ENCODE measurements at places on chromosomes 13 and 19.

DNA sequence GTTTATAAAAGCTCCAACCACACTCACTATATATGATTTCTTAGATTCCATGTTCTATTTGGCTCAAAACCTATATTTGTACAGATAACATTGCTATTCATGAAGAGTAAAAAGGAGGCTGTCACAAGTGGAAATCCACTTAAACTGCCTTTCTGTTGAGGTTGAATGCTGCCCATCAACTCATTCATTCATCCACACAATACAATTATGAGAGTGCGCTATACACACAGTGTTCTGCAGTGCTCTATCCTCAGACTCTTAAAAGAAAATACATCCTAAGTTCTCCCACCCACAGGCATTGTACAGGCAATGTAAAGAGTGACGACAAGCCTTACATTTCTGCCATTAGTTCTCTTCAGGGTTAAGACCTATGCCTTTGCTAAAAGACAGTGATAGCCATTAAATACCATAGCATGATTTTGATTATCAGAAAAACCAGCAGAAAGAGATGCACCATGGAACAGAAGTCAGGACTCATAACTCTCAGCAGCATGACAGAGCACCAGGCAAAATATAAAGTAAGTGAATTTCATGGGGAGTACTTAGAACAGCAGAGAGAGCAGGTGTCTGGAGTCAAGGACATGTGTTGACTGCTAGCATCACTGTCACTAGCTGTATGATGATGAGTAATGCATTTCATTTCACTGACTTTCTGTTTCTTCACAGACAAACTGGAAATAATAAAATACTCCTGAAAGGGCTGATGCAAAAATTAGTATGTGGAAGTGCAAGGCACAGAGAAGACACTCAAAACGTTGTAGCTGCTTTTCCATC, 218.0 kb downstream of the RBM26 start:
- no peak for DNase-seq

GRCh38 chr13:96544957-96545356, 449.3 kb downstream of the OXGR1 start:
- no peak for DNase-seq

- no peak for DNase-seq
Measured at GRCh38 chr13:37599519-37599918, 951 bp upstream of the POSTN start.

- DNase-seq, result peak; percentile 26
Measured at GRCh38 chr19:17526922-17527321, 15.5 kb downstream of the PGLS start.

GRCh38 chr19:40673397-40673796, 17.1 kb downstream of the NUMBL start:
- DNase-seq, result no peak

DNA sequence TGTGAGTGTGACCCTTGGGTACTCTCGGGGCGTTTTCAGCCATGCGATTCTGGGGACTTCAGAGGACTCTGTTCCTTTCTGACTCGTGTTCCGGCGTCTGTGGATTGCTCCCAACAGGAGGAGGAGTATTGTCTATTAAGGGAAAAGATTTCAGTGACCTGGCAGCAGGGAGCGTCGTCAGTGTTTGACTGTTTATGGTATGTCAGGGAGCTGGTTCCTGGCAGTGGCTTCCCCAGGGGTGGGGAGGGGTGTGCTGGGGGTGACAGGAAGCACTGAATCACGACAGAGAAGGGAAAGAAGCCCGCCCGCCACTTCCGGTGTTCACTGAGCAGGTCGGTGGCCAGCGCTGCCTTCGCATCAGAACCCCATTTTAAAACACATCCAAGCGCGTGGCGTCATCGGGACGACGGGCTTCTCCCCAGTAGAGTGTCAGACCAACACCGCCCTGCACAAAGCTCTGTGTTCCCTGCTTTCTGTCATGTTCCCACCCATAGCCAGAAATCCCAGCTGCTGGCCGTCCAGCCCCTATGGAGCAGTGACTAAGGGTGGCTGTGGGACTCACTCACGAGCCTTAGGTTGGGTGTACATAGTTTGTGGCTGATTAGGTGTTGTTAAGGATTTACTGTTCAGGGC, 33.8 kb downstream of the COL4A2 start:
- DNase-seq, result no peak

DNA sequence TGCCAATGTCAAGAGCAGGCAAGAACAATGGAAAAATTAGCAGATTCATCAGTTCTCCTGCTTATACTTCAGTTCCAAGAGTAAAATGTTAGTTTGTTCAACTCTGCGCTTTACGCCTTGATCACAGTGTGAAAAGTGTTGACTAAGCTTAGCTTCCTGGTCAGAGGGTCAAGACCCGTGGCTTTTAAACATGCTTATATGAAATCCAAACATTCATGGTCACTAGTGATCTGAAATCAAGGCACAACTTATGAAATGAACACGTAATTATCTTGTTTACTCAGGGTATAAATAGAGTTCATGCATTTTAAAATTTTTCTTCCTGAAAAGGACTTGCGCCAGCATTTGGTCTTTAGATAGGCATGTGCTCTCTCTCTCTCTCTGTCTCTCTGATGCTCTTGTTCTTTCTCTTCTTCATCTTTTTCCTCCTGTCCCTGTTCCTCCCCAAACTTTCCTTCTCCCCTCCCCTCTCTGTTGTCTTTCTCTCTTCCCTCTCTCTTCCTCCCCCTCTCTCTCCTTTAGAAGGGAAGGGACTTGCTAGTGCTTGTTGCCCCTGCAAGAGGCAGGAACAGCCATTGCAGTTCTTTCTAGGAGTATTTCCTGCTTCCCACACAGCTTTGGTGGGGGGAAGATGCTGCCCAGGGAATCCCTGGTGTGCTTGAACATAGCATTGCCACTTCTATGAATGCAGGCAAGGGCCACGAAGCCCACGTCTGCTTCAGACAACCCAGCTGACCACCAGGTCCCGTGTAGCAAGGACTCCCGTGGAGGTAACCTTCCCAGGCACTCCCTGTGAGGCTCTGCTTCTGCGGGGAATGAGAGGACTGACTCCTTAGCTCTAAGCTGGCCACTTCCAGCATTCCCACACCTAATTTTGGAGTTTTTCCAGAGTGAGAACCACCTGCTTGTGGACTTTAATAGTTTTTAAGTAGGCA, 7.1 kb upstream of the ZNF536 start:
- no peak for DNase-seq

DNA sequence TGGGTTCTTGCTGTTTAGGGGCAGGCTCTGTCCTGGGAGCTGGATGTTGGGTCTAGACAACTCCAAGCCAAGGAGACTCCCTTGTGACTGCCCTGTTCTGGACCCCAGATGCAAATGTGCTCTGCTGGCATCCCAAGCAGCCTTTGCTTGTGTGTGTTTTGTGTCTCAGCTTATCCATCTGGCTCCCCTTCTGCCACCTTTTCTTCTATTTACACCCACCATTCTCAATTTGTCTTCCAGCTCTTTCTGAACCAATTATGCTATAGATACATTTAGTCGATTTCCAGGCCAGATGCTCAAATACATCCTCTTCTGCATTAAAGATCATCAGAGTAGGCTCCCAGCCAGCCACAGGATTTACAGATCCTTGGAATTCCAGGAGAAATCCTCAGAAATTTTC, 115.0 kb upstream of the SLC7A1 start:
- no peak for DNase-seq

DNA sequence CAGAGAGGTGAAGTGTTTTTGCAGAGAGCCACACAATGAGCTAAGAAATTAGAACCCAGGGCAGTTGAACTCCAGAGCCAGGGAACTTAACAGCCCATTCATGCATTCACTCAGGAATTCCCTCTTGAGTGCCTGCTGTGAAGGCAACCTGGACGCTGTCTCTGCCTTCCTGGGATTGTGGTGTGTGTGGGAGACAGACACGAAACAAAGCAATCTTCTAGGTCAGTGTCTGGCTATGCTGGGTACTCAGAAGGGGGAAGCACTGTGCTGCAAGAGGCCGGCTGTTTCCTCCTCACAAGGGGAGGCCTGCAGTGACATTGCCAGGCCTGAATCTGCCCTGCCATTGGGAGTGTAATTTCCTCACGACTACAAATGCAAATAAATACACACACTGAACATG, 9.7 kb downstream of the BCKDHA start:
- no peak for DNase-seq

DNA sequence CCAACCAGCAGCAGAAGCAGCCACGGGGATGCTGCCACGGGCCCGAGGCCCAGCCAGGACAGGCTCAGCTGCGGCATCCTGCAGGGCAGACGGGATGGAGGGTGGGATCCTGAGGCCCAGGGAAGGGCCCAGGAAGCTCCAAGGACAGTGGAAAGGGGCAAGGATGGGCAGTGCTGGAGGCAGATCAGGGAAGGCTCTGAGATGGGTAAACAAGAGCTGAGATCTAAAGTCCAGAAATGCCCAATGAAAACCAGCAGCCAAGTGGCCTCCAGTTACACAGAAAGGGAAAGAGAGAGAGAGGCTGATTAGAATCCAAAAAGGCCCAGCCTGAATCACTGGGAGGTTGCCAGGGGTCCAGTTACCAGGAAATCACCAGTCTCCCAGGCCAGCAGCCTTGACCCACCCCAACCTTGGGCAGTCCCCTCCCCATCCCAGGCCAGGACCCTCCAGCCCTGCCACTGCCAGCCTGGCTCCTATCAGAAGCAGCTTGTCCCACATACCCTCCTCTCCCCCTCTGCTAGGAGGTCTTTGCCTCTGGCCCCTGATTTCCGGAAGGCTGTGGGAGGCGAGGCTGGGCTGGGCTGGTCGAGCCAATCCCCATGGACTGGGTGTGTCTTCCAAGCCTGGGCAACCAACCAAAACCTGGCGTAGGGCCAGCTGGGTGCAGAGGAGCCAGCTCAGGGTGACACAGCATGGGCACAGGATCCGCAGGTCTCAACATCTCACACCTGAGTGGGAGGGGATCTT, at the start of gene CYP4F11:
CYP4F11 (minus strand) TSS at position 198 of the 747 bp plus-strand sequence; CDS start at position 77, 121 bp downstream.
- DNase-seq, result no peak

GRCh38 chr13:106238690-106239089, 296.8 kb downstream of the EFNB2 start:
- no peak for DNase-seq

DNA sequence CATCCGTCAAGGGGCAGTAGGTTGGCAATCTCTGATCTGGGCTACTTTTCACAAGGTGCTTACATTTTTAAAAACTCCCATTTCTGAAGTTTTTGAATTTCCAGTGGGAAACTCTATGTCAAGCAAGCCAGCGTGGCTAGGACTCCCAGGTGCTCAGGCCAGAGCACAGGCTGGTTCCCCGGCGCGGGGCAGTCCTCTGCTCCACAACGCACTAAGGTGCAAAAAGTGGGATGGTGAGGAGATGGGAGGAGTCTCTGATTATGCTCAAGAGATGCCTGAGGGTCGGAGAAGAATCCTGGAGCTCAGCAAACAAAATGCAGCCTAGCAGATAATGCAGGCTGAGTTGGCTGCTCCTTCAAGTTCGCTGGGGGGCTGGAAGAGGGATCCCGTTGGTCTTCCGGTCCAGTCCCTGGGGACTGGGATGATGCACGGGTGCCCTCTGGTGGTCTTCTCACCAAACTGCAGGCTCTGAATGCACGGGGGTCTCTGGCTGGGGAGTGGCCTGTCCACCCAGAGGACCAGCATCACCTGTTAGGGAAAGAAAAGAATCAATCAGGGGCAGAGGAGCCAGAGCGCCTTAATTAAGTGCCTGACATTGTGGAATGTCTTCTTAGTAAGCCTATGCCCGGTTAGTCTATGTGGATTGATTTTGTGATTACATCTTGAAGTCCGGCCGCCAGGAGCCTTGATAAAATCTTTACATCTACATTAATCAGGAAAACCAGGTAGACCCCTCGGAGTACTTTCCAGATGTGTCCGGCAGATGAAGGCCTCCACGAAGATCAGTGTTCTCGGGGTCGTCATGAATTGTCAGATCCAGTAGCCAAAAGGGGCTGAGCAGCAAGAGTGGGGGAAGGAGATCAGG, 244.4 kb upstream of the MAB21L1 start:
- no peak for DNase-seq

DNA sequence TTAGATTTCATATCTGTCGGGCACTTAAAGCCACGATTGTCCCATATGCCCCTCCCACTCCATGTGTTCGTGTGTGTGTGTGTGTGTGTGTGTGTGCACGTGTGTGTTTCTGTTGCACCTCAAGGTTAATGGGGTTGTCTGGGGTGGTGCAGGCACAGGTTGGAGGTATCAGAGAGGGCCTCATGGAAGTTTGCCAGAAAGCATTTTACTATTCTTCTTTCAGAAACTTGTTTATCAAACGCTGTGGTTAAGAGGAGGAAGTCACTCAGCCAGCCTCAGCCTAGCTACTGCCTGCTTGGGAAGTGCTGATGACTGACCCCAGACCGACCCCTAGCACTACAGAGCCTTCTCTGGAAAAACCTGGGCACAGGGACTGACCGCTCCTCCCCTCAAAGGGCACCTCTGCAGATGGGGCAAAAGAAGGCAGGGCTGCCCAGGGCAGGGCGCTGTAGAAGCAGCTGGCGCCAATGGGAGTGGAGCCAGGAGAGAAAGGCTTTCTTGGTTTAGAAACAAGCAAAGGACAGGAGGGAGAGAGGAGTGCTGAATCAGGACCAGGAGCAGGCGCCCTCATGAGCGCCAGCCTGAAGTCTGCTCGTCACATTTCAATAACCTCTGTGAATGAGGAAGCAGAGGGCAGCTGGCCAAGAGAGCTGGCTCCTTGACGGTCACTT, 3.9 kb downstream of the SIAH3 start:
- DNase-seq, result no peak

DNA sequence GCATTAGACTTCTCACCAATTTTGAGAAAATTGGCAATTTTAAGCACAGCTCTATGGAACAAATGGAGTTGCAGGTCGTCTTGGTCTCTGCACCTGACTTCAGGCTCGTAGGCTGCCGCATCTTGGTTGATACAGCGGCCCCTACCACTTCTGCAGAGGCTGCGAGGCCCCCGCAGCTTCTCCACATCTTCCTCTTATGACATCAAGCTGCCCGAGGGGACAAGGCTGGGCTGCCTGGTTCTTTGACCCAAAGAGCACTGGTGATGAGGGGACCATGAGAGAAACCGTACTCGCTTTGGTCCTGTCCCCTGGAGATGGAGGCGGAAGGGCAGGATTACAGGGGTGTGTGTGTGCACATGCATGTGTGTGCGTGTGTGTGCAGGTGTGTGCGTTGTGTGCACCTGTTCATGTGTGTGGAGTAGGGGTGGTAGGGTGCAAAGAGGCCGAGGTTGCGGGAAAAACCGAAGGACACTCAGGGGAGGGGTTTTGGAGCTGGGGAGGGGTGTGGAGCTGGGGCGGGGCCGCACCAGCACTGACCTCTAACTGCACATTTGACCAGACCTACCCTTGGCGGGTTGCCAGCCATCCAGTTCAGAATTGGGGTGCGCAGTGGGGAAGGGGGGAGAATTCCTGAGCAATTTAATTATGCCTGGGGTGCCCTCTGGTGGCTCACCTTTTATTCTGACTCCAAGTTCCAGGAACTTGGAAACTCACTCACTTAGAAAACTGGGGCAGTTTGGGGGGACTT, 65.1 kb upstream of the ARHGEF7 start:
- no peak for DNase-seq

- no peak for DNase-seq
Measured at GRCh38 chr13:33797622-33798021, 20.3 kb upstream of the RFC3 start.

DNA sequence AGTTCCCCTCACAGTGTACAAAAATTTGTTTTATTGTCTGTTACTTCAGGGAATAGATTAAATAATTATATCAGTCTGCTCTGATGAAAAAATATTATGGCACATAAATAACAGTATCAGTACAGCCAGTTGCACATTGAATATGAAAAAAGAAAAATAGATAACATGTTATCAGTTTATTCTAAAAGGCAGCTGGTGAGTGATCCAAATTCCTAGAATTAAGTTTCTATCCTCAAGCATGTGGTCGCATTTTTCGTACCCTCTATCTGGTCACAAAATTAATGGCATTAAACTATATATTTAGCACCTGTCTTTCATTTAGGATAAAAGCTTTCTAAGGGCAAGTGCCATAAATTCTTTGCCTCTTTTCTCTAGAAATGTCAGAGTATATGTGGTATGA, 944.8 kb upstream of the PCDH9 start:
- no peak for DNase-seq
